ENCODE measurements at places on chromosomes 6 and 20. TPM values are rescaled to one million over a fixed set of nuclear protein-coding genes. Genes with fewer than 3 reads are reported as not detected.

GRCh38 chr6:56160489-56160888 lies 86.9 kb downstream of the COL21A1 start:
- H3K4me3 ChIP-seq, result no peak overlapping the region
- no peaks in the 10 kb centered on the region for H3K27me3 ChIP-seq
- no peak overlapping the region for H3K27ac ChIP-seq
- no peak for DNase-seq
- H3K36me3 ChIP-seq, result no peaks in the 10 kb centered on the region
- H3K4me1 ChIP-seq, result no peaks in the 10 kb centered on the region

- H3K27ac ChIP-seq, result no peak overlapping the region
- DNase-seq, result no peak
- H3K27me3 ChIP-seq, result no peaks in the 10 kb centered on the region
Measured at GRCh38 chr6:106599440-106599839, 29.9 kb downstream of the RTN4IP1 start.

GRCh38 chr6:85580878-85581267 lies 12.8 kb downstream of the SNX14 start:
- no peak overlapping the region for H3K27ac ChIP-seq
- no peaks in the 10 kb centered on the region for H3K27me3 ChIP-seq
- no peaks in the 10 kb centered on the region for H3K36me3 ChIP-seq
- peaks cover 20% of the 10 kb centered on the region for H3K4me1 ChIP-seq
- H3K4me3 ChIP-seq, result no peak overlapping the region

- H3K4me1 ChIP-seq, result peaks cover 5% of the 10 kb centered on the region
- H3K36me3 ChIP-seq, result no peaks in the 10 kb centered on the region
- DNase-seq, result no peak
- H3K4me3 ChIP-seq, result no peak overlapping the region
Measured at GRCh38 chr6:26502165-26502564, 2.1 kb downstream of the BTN1A1 start.

- DNase-seq, result no peak
- H3K27ac ChIP-seq, result no peak overlapping the region
- no peaks in the 10 kb centered on the region for H3K36me3 ChIP-seq
Measured at GRCh38 chr6:14772188-14772587, 473.7 kb upstream of the JARID2 start.

DNA sequence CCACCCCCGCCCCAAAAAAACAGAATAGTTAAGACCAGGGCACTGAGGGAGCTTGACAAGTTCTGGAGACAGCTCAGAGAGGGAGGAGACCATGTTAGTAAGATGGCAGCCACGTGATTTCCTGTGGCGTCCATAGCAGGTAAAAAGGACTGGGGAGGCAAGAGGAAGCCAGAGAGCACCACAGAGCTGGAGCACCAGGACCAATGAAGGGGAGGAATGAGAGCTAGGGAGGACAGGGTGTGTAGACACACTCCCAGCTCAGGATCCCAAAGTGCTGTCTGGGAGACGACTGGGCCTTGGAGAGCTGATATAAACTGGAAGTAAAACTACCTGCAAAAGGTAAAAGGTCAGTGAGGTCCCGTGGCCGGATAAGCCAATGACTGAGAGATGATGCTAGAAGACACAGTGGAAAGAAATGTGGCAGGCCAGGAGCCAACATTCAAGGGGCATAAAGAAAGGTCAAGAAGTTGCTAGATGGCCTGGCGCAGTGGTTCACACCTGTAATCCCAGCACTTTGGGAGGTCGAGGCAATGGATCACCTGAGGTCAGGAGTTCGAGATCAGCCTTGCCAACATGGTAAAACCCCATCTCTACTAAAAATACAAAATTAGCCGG lies 39.0 kb downstream of the SLC23A2 start:
- H3K4me1 ChIP-seq, result peaks cover 15% of the 10 kb centered on the region
- DNase-seq, result no peak
- H3K27ac ChIP-seq, result peak overlapping the region; percentile 87
- H3K36me3 ChIP-seq, result no peaks in the 10 kb centered on the region
- H3K27me3 ChIP-seq, result no peaks in the 10 kb centered on the region

DNA sequence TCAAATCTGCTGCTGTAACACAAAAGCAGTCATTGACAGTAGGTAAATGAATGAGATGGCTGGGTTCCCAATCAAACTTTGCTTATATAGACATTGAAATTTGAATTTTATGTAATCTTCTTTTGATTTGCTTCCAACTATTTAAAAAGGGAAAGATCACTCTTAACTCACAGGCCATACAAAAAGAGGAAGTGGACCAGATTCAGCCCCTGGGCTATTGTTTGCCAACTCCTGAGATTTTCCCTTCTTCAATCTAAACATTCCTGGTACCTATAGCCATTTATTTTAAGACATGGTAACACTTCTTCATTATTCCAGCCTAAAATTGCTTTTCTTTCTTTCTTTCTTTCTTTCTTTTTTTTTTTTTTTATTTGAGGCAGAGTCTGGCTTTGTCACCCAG lies 260.6 kb downstream of the TFAP2A start:
- H3K27ac ChIP-seq, result no peak overlapping the region
- no peaks in the 10 kb centered on the region for H3K4me1 ChIP-seq
- no peak for DNase-seq
- H3K36me3 ChIP-seq, result no peaks in the 10 kb centered on the region

GRCh38 chr6:127290391-127291265 lies 24.0 kb downstream of the RNF146 start:
- DNase-seq, result no peak
- H3K4me1 ChIP-seq, result peaks cover 8% of the 10 kb centered on the region
- no peak overlapping the region for H3K27ac ChIP-seq
- H3K36me3 ChIP-seq, result peaks cover 6% of the 10 kb centered on the region
- H3K27me3 ChIP-seq, result no peaks in the 10 kb centered on the region

- H3K27me3 ChIP-seq, result no peaks in the 10 kb centered on the region
- H3K36me3 ChIP-seq, result no peaks in the 10 kb centered on the region
- DNase-seq, result no peak
- no peaks in the 10 kb centered on the region for H3K4me1 ChIP-seq
- no peak overlapping the region for H3K27ac ChIP-seq
Measured at GRCh38 chr6:105941621-105942412, 144.3 kb upstream of the PRDM1 start.

DNA sequence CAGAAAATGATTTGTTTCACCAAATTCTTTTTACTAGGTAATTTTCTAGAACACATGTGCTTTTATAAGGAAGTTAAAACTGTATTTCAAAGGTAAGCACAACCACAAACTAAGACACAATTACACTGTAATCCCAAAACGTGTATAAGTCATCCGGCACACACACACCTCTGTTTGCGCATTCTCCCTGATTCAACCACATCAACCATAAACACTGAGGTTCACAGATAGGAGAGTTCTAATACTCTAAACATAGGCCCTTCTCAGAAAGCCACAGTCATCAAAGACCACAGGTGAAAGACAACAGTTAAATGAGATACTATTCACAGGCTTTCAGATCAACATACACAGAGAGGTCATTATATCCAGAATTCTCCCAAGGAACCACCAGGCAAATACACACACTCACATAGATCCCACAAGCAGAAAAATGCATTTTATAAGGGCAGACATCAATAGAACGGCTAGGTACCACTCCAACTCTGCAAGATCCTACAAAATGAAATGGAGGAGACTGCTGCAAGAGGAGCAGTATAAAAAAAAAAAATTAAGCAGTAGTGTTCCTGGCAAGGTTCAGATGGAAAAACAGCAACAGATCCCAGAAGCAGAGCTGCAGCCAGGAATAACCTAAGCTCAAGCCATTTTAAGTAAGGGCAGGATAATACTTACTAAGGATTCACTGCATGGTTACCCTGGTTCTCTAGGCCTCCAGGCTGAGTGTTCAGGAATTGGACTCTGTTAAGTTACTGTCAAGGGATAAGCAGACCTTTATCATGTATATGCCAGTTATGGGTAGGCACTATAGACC lies 6.6 kb upstream of the FBXO9 start:
- no peak overlapping the region for H3K4me3 ChIP-seq
- no peaks in the 10 kb centered on the region for H3K36me3 ChIP-seq
- H3K27me3 ChIP-seq, result no peaks in the 10 kb centered on the region
- peaks cover 48% of the 10 kb centered on the region for H3K4me1 ChIP-seq

GRCh38 chr6:3139090-3139903 lies 18.0 kb downstream of the TUBB2A start:
- H3K36me3 ChIP-seq, result peaks cover 3% of the 10 kb centered on the region
- H3K4me1 ChIP-seq, result peaks cover 42% of the 10 kb centered on the region
- peak; percentile 54 for DNase-seq
- H3K4me3 ChIP-seq, result no peak overlapping the region
- peak overlapping the region; percentile 88 for H3K27ac ChIP-seq

GRCh38 chr6:26055719-26056582 lies 31.3 kb upstream of the HFE start:
- no peaks in the 10 kb centered on the region for H3K36me3 ChIP-seq
- H3K27ac ChIP-seq, result peak overlapping the region; percentile 95
- H3K4me1 ChIP-seq, result peaks cover 7% of the 10 kb centered on the region
- peak overlapping the region; percentile 97 for H3K4me3 ChIP-seq
- no peaks in the 10 kb centered on the region for H3K27me3 ChIP-seq

DNA sequence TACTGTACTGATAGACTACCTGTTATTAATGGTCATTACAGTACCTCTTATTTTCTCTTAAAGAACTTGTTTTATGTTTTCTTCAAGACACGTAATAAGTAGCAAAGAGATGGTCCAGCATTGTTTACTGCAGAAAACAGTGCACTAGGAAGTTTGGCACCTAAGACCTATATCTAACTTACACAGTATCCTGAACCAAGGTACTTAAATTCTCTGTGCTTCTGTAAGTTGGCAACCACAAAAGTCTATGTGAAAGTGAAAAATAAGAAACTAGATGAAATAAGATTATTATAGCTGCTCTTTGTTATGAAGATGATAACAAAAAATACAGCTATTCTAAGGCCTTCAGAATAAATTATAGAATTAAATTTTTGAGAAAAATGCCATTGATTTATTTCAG lies 411.7 kb upstream of the SOX4 start:
- H3K27ac ChIP-seq, result no peak overlapping the region
- no peak overlapping the region for H3K4me3 ChIP-seq
- DNase-seq, result no peak
- no peaks in the 10 kb centered on the region for H3K36me3 ChIP-seq
- H3K4me1 ChIP-seq, result no peaks in the 10 kb centered on the region

DNA sequence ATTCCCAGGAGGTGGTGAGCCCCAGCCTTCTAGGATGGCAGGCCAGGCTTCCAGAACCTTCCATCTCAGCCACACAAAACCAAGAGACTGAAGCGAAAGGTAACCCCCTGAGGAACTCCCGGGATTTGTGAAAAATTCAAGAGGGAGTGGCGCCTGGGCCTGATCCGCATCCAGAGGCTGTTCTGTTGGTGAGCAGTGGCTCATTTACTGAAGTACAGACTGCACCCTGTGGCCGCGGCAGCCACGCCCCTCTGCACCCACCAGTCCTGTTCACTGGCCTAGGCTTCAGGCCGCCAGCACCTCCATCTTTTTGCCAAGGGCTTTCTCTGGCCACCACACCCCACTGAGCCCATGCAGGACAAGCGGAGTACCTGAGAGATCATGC lies 79.1 kb upstream of the PTPN1 start:
- H3K4me1 ChIP-seq, result peaks cover 11% of the 10 kb centered on the region
- no peak overlapping the region for H3K4me3 ChIP-seq
- H3K27ac ChIP-seq, result no peak overlapping the region
- H3K27me3 ChIP-seq, result no peaks in the 10 kb centered on the region
- no peak for DNase-seq

DNA sequence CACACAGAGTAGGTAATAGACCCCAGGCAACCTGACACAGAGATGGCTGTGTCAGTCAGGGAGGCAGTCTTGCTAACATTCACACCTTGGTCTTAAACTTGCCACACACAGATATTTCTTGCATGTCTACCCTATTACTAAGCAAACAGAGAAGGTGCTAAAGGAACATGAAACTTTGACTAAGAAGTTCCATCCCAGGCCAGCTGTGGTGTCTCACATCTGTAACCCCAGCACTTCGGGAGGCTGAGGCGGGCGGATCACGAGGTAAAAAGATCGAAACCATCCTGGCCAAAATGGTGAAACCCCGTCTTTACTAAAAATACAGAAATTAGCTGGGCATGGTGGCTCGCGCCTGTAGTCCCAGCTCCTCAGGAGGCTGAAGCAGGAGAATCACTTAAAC lies 222.4 kb upstream of the JARID2 start:
- H3K4me1 ChIP-seq, result peaks cover 9% of the 10 kb centered on the region
- H3K4me3 ChIP-seq, result no peak overlapping the region
- H3K27me3 ChIP-seq, result no peaks in the 10 kb centered on the region

- no peak for DNase-seq
- H3K27ac ChIP-seq, result no peak overlapping the region
- H3K36me3 ChIP-seq, result no peaks in the 10 kb centered on the region
- H3K27me3 ChIP-seq, result no peaks in the 10 kb centered on the region
Measured at GRCh38 chr6:27149150-27149549, 98.4 kb upstream of the PRSS16 start.

DNA sequence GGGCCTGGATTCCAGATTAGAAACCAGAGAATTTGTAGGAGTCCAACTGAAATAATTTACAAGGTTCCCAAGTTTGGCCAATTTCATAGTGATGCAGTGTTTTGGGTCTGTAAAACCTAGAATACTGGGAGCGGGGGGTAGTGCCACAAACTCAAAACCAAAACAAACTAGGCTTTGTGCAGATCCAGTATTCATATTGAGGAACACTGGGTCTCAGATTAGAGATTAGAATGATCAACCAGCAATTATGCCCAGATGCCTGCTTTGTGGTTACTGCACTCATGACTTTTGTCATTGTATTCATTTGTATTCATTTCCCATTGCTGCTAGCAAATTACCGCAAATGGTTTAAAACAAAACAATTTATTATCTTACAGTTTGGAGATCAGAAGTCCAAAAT lies 3.2 kb upstream of the NDUFAF4 start:
- no peak for DNase-seq
- peaks cover 5% of the 10 kb centered on the region for H3K4me1 ChIP-seq

DNA sequence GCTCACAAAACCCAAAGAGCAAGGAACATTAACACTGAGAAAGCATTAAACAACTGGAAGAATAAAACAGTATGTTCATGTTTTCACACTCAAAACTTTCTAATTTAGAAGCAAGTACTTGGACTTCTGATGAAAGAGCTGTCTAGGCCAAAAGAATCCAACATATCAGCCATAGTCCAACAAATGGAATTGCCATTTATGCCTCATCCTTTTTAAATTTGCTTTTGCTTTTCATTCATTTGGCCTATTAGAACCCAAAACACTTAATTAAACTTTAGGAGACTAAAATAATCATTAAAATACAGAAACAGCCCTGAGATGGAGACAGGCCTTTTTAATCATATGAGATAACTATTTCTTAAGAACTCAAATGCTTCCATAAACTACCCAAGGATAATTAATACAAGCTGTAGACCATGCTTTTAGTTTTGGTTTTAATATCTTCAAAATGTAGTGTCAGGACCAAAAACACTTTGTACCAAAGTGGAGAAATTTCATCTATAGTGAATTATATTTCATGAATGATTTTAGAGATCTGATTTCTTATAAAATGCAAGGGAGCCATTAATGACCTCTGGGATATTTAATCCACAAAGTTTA lies 166.5 kb downstream of the KIF6 start:
- H3K36me3 ChIP-seq, result no peaks in the 10 kb centered on the region
- no peaks in the 10 kb centered on the region for H3K27me3 ChIP-seq
- DNase-seq, result no peak
- H3K4me1 ChIP-seq, result peaks cover 2% of the 10 kb centered on the region
- no peak overlapping the region for H3K27ac ChIP-seq

GRCh38 chr20:19886661-19887288 lies 128.7 kb downstream of the RIN2 start:
- DNase-seq, result no peak
- no peaks in the 10 kb centered on the region for H3K27me3 ChIP-seq
- H3K36me3 ChIP-seq, result no peaks in the 10 kb centered on the region

Gene CARMIL1
- 2.0 TPM for polyA plus RNA-seq

Gene ATP9A
- polyA plus RNA-seq, result 5.1 TPM

Gene KHDC1
- 0.16 TPM for polyA plus RNA-seq

Gene AGER
- 0.75 TPM for polyA plus RNA-seq

Gene SEMG1
- not detected for polyA plus RNA-seq

Gene TRIM10
- polyA plus RNA-seq, result 0.72 TPM

Gene GSTA1
- polyA plus RNA-seq, result 247 TPM

Gene PHACTR3
- polyA plus RNA-seq, result 0.19 TPM
